ENCODE measurements at places on chromosomes 13 and 19.

GRCh38 chr13:95382411-95382810 lies 81.2 kb upstream of the ABCC4 start:
- no peak for DNase-seq

- DNase-seq: peak; percentile 89
These were observed 372 bp upstream of the ZNF699 start for GRCh38 chr19:9309974-9310446.

DNA sequence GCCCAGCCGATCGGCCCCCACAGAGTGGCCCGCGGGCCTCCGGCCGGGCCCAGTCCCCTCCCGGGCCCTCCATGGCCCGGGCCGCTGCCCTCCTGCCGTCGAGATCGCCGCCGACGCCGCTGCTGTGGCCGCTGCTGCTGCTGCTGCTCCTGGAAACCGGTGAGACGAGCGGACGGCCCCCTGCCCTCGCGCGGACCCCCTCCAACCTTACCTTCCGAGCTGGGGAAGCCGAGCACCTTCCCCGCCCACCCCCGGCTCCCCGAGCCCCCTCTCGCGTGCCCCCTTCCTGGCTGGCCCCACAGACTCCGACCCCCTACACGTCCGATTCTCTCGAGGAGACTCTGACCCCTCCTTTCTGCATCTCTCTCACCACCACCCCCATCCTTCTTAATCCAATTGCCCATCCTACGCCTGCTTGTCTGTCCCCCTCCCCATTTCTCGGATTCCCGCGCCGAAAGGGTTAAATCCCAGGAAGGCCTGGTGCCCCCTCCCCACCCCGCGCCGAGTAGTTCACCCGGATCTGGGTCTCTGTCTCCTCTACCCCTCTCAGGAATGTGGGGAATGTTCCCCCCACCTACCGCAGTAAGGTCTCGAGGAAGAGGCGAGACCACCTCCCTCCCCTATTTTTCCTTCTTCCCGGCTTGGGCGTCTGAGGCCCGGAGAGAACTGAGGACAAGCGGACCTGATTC lies 502 bp downstream of the NECTIN2 start:
- no peak for DNase-seq

DNA sequence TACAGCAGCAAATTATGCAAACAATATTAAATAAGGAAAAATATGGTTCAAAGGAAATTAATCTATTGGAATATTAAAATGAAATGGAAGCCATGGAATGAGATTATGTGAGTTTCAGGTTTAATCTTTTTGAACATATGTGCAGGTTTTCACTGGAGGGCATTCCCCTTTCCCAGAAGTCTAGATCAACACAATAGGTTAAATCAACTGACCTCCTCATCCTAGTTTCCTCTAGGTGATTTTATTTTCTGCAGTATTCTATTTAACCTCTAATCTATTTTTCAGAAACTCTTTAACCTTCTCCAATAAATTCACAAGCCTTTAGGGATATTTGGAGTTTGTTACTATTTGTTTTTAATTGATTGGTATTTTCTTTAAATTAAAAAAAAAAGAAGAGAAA lies 2657.6 kb upstream of the PCDH20 start:
- no peak for DNase-seq

DNA sequence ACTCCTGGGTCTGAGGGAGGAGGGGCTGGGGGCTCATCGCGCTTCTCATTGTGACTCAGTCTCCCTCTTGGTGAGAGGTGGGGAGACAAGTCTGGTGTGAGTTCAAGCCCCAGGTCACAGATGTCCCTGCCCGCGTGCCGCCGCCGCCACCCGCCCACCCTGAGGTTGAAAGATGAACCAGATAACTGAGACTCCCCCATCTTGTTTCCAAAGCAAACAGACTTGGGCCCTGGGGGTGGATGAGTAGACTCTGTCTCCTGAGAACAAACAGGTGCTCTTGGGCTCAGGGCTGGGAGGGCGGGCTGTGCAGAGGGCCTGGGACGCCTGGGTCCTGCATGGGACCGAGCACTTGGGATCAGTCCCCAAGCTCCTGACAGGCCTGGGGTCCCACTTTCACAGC lies 567 bp downstream of the SBK2 start:
- no peak for DNase-seq

DNA sequence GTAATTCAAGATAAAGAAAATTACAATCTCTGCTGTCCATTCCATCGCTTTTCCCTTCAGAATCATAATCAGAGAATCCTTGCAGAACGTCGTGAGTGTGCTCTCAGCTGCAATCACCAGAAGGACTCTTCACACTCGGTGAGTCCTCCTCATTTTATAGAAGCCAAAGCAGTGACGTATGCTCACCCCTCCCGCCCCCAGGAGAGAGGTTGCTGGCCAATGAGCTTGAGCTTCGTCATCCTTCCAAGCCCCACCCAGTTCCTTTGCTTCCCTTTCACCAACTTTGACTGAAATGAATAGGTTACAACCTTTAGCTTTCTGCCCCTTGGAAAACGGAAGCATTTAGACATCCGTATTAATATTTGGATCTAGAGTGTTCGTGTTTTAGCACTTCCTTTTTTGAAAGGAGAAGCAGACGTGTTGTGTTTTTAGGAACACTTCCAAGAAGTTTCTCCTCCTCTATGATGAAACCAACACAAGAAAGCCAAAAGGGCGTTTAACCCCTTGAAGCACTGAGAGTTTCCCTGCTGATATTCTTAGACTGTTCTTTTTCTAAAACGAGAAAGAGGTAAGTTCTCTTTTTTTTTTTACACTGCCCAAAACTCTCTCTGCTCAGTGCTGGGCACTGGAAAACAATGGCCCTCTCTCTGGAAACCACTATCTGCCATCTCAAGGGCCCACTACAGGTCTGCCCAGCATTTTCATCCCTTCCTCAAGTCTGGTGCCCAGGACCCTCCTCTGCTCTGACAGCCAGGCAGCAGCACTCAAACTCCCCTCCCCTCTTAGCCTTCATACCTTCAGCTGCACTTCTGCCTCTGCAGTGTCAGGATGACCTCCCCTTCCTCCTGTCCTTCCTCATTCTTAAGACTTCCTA lies 44.3 kb upstream of the CEACAM21 start:
- DNase-seq: no peak

- DNase-seq: no peak
These were observed 48.8 kb downstream of the FRY start for GRCh38 chr13:32080328-32080744.
